DMS153 (cell line): ENCODE measurements at places on chromosomes 6 and 20.
A peak's percentile ranks its signal among the peaks of the same experiment; 100 is the strongest.

DNA sequence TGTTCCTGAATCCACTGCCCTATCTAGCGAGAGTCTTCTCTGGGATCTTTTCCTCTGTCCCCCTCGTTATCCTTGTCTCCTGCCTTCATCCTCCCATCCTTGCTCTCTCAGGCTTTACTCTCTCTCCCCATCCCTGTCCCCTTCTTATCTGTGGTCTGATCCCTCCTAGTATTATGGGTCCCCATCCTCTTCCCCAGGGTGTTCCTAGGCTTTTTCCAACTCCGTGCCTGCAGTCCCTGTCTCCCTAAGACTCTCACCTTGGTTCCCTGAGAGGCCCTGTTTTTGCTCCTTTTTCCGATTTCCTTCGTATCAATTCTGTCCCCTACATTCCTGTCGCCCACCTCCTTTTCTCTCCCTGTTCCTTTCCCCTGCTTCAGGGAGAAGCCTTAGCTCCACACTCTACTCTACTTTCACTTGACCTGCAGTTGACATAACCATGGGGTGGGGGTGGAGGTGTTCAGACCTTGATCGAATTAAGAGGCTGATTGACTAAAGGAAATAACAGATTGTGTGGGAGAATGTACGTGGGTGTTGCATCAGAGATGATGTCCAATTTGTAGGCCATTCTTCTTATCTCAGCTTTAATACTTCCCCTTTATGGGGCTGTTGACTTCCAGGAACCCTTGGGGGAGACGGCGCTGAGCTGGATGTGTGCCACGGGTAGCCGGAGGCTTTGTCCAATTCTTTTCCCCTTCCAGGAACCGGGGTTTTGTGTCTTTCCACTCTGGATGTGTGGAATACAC lies 905 bp downstream of the PPARD start:
- no peak for DNase-seq

- DNase-seq, result no peak
Observed at GRCh38 chr20:33391722-33392415, 9.4 kb downstream of the CDK5RAP1 start.

DNA sequence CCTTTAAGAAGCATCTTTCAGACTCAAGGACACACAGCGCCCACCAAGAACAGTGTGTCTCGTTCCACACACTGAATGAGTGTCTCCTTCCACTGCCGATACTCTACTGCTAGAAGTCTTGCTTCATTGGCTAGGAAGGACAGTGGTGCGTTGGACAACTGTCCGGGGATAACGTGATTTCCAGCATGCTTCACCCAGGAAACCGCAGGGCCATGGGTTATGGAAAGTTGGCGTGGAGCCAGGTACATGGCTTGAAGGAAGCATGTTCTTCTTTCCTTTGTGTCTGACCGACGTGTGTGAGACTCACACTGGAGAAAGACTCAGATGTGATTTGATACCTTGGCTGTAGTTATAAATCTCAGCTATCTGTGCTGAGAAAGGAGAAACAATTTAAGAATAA lies 73.2 kb downstream of the SMOC2 start:
- peak; percentile 24 for DNase-seq

DNA sequence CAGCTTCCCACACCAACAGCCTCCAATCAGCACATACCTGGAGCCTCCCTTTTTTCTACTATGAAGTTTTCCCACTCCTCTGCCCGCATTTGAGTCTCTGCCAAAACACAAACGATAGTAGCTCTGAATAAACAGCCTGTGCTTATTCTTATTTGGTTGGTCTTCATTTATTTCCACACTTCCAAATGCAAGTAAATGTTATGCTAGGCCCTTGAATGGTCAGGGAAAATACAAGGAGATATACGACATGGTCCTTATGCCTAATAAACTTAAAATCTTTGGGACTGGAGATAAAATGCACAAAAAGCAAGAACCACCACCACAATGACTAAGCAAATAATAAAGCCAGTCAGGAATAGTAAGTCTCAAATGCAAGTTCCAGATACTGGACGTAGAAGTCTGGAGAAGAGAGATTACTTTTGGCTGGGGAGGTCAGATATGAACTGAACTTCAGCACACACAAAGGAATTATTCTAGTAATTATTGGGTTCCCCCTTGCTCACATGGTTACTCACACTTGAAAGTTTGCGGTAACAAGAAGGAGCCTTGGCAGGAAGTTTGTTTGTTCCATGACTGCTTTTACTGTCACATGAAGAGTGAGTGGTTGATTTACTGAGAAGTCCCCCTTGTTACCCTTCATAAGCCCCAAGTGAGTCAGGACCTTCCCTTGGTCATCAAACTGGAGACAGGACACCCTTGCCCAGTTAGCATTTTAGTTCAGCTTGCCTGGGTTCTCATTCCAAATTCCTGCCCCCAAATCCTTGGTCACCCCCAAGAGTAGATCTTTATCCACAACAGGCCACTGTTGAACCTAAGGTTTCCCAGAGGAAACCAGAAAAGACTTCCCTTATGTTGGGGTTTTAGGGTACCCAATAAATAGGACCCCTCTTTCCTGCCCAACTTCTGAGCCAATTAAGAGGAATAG lies 511.2 kb upstream of the JARID2 start:
- no peak for DNase-seq

- DNase-seq, result no peak
Observed at GRCh38 chr20:59948212-59948611, 8.0 kb downstream of the FAM217B start.

GRCh38 chr6:53547166-53547810 lies 2.4 kb upstream of the GCLC start:
- DNase-seq, result no peak

DNA sequence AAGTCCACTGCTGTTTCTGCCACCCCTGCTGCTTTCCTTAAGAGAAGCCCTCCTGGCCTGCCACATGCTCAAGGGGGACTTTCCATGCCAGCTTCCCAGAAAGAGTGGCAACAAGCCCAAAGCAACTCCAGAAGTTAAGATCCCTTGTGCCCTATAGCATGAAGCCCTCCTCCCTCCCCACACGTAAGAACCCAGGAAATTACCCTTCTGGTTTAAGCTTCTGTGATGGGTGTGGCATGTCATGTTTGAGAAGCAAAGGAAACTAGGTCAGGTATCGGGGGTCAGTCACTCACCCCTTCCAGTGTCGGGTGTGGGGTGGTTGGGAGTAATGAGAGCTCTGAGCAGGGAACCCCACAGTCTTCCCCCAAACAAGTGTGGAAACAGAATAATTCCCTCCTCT lies 196.1 kb downstream of the LRFN2 start:
- DNase-seq, result no peak

- no peak for DNase-seq
Observed at GRCh38 chr20:12152996-12153395, 235.3 kb downstream of the BTBD3 start.

GRCh38 chr20:5090191-5090590 lies 29.6 kb downstream of the PCNA start:
- no peak for DNase-seq

GRCh38 chr6:112258642-112259336 lies 4.4 kb upstream of the LAMA4 start:
- DNase-seq, result no peak

GRCh38 chr6:147903931-147904330 lies 395.4 kb downstream of the SAMD5 start:
- no peak for DNase-seq

DNA sequence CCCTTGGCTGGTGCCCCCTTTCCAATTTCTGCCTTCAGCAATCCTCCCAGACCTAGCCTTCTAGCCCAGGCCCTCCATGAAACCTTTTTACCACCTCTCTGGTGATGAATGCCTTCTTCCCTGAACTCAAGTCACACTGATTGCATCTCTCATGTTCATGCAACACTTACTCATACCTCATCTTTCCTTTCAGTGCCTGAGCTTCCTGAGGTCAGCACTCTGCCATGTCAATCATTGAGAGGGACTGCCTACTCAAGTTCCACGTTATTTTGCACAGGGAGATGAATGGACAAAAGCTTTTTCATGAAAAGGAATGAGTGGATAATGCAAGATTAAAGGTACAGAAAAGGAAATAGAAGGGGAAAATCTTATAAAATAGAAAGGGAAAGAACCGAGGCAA lies 60.1 kb upstream of the PLEKHG1 start:
- DNase-seq, result no peak

DNA sequence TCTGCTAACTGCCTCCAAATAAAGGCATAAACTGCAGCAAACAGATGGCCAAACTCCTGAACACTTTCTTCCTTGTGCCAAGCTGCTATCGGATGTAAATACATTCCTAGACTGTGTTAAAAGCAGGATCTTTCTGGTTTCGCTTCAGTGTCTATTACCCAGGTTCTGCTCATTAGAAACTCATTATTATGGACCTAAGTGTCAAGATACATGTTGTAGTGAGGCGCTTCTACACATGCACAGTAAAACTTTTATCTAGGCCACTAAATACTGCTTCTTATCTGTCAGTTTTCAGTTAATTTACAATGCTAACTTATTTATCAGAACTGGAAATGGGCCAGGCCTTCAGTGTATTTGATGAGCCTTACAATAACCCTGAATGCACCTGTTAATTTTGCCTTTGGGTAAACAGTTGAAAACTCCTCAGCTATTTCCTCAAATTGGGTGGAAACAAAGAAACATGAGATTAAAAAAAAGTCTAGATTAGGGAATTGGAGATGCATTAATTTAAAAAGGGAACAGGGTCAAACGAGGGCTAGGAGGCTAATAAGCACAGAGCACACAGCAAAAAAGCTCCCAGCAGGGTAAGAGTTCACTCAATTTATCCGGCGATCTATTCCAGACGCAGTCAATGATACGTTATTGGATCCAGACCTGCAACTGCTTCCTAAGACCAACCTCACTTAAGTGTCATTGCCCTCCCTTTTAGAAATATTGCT lies 240.6 kb downstream of the FOXC1 start:
- DNase-seq, result no peak

DNA sequence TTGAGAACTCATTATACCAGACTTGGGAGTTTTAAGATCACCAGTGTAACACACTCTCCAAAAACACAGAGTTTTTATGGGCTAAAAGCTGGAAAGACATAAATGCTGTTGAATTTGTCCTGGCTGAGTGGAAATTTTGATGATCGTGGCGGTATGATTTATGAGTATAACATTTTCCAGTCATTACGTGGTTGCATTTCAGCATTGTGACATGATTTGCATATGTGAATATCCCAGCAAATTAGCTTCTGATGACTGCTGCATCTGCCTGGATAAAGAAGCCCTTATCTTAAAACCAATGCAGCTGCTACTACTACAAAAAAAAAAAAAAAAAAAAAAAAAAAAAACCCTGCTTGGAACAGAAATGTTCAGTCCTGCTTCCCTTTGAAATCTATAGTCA lies 850.9 kb downstream of the TFAP2A start:
- no peak for DNase-seq

GRCh38 chr6:80789912-80790570 lies 683.6 kb downstream of the BCKDHB start:
- DNase-seq, result no peak

GRCh38 chr6:1182722-1183521 lies 129.0 kb upstream of the FOXQ1 start:
- DNase-seq, result no peak

GRCh38 chr6:96562886-96563285 lies at the start of gene FHL5:
Gene FHL5, plus strand, starts transcription at chr6:96563128. Its CDS starts 40,486 bp downstream, at chr6:96603614.
- no peak for DNase-seq

GRCh38 chr6:167485186-167485978 lies 160.5 kb downstream of the TTLL2 start:
- no peak for DNase-seq

DNA sequence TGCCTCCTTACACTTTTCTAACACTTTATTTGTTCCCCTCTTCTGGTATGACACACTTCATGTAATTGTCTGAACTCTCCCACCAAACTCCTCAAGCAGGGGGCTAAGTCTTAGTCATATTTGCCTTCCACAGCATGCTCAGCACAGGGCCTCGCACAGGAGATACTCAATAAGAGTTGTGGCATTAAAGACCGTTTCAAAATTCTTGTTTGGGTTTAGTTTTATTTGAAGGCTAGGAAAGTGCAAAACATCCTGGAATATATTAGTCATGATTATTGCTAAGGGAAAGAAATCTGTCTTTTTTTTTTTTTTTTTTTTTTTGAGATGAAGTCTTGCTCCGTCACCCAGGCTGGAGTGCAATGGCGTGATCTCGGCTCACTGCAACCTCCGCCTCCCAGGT lies 137.6 kb upstream of the ECI2 start:
- DNase-seq, result no peak

GRCh38 chr6:49072146-49072545 lies 390.9 kb downstream of the MMUT start:
- DNase-seq, result no peak

DNA sequence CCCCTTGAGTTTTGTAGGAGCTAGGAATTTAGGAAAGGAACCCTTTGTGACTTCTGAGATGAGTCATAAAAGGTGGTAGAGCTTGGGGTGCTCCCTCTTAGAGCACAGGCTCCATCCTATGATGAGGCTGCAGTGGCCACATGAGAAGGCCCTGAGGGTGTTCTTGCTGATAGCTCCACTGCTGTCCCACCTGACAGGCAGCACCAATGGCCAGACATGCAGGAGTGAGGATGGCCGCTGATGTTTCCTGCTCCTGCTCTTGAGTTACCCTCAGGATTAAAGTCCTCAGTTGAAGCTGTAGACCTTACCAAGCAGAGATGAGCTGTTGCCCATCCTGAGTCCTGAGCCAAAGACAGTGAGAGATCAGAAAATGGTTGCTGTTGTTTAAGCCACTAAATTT lies 512.1 kb downstream of the CDH26 start:
- DNase-seq, result no peak

- peak; percentile 79 for DNase-seq
Observed at GRCh38 chr6:149028767-149029405, 282.1 kb downstream of the UST start.

DNA sequence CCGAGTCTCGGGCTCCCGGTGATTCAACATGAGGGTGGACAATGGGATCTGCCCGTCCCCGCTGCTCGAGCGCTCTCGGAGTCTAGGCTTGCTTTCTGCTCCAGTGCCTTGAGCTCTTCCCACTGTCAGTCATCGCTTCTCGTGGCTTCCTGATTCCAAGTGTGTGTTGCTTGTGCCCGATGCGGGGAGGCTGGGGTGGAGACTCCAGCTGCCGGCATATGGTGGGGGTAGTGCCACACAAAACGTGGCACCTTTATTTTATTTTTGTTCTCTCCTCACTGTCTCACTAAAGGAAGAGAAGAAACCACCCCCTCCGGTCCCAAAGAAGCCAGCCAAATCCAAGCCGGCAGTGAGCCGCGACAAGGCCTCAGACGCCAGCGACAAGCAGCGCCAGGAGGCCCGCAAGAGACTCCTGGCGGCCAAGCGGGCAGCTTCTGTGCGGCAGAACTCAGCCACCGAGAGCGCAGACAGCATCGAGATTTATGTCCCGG lies 14.8 kb upstream of the MYL9 start:
- no peak for DNase-seq
